ENCODE measurements at places on chromosomes 1 and 21. TPM values are rescaled to one million over a fixed set of nuclear protein-coding genes. Genes with fewer than 3 reads are reported as not detected.

CD5L gene
- not detected for total RNA-seq

IL24 gene
- total RNA-seq: 22.2 TPM

DNA sequence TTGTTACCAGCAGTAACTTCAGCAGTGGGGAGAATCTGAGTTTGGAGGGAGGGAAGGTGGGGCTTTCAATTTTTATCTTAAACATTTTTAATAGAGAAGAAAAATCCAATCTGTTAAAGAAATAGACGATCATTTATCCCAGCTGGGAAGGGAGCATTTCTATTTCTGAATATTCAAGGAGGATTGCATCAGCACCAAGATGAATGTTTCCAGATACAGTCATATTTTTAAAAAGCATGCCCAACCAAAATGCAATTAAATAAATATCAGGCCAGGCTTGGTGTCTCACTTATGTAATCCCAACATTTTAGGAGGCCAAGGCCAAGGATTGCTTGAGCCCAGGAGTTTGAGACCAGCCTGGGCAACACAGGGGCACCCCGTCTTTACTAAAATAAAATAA lies 1.7 kb upstream of the ATP1A4 start:
- DNase-seq: no peak

NTMT2 gene
- total RNA-seq: not detected

CDC42 gene
- total RNA-seq: 331 TPM

GRCh38 chr1:210144736-210145135 lies 87.9 kb upstream of the SERTAD4 start:
- DNase-seq: no peak

RERE gene
- 51.8 TPM for total RNA-seq

MX2 gene
- 79.4 TPM for total RNA-seq

All from activated naive CD4-positive, alpha-beta T cell treated with anti-CD3 and anti-CD28 coated beads, Interleukin-2, amount 50 U/mL, for 72 hours (primary cell).